Endothelial cell (in vitro differentiated cells): ENCODE measurements at places on chromosomes 7 and 10. TPM values are rescaled to one million over a fixed set of nuclear protein-coding genes. Genes with fewer than 3 reads are reported as not detected.
A peak's percentile ranks its signal among the peaks of the same experiment; 100 is the strongest.

- no peak for DNase-seq
Observed at GRCh38 chr10:92490387-92490786, 83.5 kb downstream of the IDE start.

GRCh38 chr10:4136121-4136520 is 351.1 kb upstream of the KLF6 start:
- DNase-seq, result no peak

- DNase-seq, result no peak
Observed at GRCh38 chr10:31866118-31866670, 62.4 kb downstream of the ARHGAP12 start.

- DNase-seq, result no peak
Observed at GRCh38 chr7:7761974-7762779, 43.8 kb upstream of the RPA3 start.

DNA sequence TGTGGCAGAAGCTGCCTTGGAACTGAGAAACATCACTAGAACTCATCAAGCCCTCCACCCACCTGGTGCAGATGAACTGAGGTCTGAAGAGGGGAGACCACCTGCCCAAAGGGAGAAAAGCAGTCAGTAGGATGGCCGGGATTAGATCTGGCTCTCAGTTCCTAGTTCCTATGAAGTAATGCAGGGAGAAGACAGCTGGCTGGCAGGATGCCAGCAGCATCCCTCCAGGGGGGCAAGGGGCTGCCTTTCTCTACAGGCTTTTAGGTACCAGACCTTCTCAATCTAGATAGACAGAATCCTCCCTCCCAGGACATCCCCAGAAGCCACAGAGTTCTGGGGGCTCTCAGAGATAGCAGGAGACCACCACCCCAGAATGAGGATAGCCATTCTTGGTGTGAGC is 7.8 kb downstream of the CRHR2 start:
- no peak for DNase-seq

- peak; percentile 53 for DNase-seq
Observed at GRCh38 chr7:74657692-74658177, at the start of gene GTF2I. Gene GTF2I, plus strand, starts transcription at chr7:74657718. Its CDS starts 31,411 bp downstream, at chr7:74689129.

Gene KCND2
- total RNA-seq, result 0.28 TPM

- DNase-seq, result no peak
Observed at GRCh38 chr7:77320714-77321113, 95.4 kb downstream of the GSAP start.

Gene CALCR
- 0.62 TPM for total RNA-seq

Gene DLD
- total RNA-seq, result 89.9 TPM

Gene HTRA1
- total RNA-seq, result 72.3 TPM

- DNase-seq, result no peak
Observed at GRCh38 chr7:77352665-77353406, 63.3 kb downstream of the GSAP start.

Gene OR6B1
- not detected for total RNA-seq

DNA sequence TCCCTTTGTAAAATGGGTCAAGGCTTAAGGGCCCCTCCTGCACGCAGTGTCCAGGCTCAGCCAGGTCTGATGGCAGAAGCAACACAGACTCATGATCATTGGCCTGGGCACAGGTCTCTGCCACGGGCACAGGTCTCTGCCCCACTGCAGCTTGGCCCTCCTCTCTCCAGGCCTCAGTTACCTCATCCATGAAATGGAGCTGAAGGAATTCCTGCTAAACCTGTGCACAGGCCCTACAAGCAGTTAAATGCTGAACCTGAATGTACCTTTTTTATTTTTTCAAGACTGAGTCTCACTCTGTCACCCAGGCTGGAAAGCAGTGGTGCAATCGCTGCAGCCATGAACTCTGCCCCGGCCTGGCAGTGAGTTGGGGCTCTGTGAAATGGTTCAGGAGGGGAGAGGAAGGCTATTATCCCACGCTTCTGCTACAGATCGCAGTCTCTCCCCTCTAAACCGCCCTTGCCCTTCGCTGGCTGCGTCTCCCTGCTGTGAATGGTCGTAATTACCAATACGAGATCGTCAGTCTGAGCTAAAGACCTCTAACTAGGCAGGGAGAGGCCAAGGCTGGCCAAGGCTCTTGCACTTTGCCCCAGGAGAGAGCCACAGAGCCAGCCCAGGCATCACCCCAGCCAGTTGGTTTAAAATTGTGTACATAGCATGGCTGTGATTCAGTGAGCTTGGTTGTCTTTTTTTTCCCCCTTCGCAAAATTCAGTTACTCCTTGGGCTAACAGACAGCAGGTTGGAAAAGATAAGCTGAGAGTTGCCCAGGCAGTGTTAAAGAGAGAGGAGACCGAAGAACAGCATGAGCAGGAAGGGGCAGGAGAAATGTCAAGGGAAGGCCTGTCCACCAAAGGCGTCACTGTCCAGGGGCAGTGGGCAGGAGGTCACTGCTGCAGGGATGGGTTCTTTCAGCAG is 93.0 kb upstream of the KCTD7 start:
- DNase-seq, result no peak
